Effector memory CD4-positive, alpha-beta T cell (primary cell): ENCODE measurements at places on chromosomes 6 and 20.

GRCh38 chr6:37524970-37525318 lies 25.3 kb upstream of the CCDC167 start:
- H3K4me3 ChIP-seq = no peak overlapping the region
- no peaks in the 10 kb centered on the region for H3K27me3 ChIP-seq
- H3K4me1 ChIP-seq = peaks cover 8% of the 10 kb centered on the region
- H3K36me3 ChIP-seq = no peaks in the 10 kb centered on the region

GRCh38 chr6:6469074-6469473 lies 119.4 kb upstream of the LY86 start:
- H3K4me1 ChIP-seq = no peaks in the 10 kb centered on the region
- no peaks in the 10 kb centered on the region for H3K27me3 ChIP-seq
- no peaks in the 10 kb centered on the region for H3K36me3 ChIP-seq
- H3K4me3 ChIP-seq = no peak overlapping the region
- H3K27ac ChIP-seq = no peak overlapping the region
- no peak for DNase-seq

DNA sequence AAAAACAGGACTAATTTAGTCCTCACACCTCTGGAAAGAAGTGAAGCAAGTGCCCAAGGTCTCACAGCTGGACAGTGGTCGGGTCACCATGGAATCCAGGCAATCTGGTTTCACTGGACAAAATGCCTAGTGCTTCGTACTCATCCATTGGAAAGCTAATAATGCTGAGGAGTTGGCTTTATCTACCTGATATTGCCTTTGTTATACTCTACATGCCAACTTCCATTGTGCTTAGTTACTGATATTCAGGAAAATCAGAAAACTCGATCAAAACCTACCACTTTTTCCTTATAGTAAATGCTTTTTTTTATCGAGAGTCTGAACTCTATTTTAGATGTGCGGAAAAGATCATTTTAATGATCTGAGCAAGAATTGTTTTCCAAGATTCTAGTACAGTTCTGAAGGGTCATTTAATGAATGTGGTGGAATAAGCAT lies 966 bp downstream of the CFAP206 start:
- no peaks in the 10 kb centered on the region for H3K27me3 ChIP-seq
- no peaks in the 10 kb centered on the region for H3K36me3 ChIP-seq
- no peak for DNase-seq

DNA sequence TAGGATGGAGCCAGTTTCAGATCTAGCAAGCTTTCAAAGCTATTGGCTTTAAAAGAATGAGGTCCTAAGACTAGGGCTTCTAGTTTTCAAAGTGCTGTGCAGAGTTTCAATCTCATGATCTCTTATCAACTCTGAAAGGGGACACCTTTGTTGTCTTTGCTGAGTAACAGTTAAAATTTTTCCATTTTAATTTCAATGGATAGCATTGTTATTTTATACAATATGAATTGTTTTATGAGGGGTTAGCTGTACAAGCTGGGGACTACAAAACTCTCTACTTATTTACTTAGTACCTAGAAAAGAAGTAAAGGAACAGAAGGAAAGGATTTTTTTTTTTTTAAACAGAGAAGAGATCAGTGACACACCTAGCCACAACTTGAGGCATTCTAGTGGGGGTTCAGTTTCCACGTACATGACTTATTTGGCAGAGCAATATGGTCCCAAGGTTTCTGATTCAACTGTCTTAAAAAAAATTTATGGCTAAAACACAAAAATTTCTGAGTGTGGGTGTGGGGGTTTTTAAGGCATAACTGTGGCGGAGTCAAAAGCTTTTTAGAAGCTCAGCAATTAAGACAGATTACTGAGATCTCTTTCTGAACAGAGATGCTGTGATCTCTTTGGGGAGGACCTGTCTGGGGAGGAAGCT lies 46.1 kb upstream of the JAG1 start:
- no peak for DNase-seq
- H3K36me3 ChIP-seq = no peaks in the 10 kb centered on the region
- no peaks in the 10 kb centered on the region for H3K27me3 ChIP-seq
- no peak overlapping the region for H3K27ac ChIP-seq

DNA sequence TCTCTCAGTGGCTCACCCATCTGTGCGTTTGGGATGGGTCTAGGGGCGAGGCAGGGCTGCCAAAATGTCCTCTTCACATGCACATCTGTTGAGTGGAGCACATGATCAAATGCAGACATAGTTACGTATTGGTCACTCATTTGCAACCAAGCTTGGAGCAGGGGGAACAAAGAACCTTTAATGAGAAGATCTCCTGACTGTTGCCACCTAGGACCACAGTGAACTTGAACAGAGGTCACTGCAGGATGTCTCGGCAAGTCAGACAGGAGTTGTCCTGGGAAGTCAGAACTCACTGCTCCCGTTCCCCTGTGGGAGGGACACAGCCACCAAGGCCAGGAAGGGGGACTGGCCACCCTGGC lies 73.4 kb downstream of the SSR1 start:
- DNase-seq = no peak
- no peak overlapping the region for H3K27ac ChIP-seq
- H3K4me3 ChIP-seq = no peak overlapping the region

GRCh38 chr20:4060064-4060795 lies 44.9 kb upstream of the RNF24 start:
- no peak for DNase-seq
- H3K36me3 ChIP-seq = no peaks in the 10 kb centered on the region
- H3K4me3 ChIP-seq = no peak overlapping the region
- H3K27me3 ChIP-seq = no peaks in the 10 kb centered on the region
- H3K4me1 ChIP-seq = no peaks in the 10 kb centered on the region
- H3K27ac ChIP-seq = no peak overlapping the region

- no peak overlapping the region for H3K27ac ChIP-seq
- no peak for DNase-seq
Observed at GRCh38 chr20:33897313-33897912, 86.3 kb downstream of the CHMP4B start.

GRCh38 chr6:105594821-105595220 lies 191.9 kb upstream of the PREP start:
- DNase-seq = no peak
- no peaks in the 10 kb centered on the region for H3K36me3 ChIP-seq
- H3K4me1 ChIP-seq = no peaks in the 10 kb centered on the region
- no peak overlapping the region for H3K4me3 ChIP-seq
- no peaks in the 10 kb centered on the region for H3K27me3 ChIP-seq
- no peak overlapping the region for H3K27ac ChIP-seq

- peaks cover 14% of the 10 kb centered on the region for H3K4me1 ChIP-seq
- no peaks in the 10 kb centered on the region for H3K27me3 ChIP-seq
- peaks cover 20% of the 10 kb centered on the region for H3K36me3 ChIP-seq
- no peak overlapping the region for H3K4me3 ChIP-seq
- H3K27ac ChIP-seq = no peak overlapping the region
Observed at GRCh38 chr6:26454631-26455030, 3.1 kb upstream of the BTN2A1 start.

GRCh38 chr6:43544461-43544860 lies 27.6 kb downstream of the POLR1C start:
- H3K4me1 ChIP-seq = no peaks in the 10 kb centered on the region
- no peaks in the 10 kb centered on the region for H3K27me3 ChIP-seq
- no peak overlapping the region for H3K4me3 ChIP-seq
